H1 (cell line): ENCODE measurements at places on chromosomes 12 and 14. TPM values are rescaled to one million over a fixed set of nuclear protein-coding genes. Genes with fewer than 3 reads are reported as not detected.

Gene SPIC
- total RNA-seq: not detected in 2 replicates

Gene PMEL
- total RNA-seq: 120 and 128 TPM in 2 replicates

DNA sequence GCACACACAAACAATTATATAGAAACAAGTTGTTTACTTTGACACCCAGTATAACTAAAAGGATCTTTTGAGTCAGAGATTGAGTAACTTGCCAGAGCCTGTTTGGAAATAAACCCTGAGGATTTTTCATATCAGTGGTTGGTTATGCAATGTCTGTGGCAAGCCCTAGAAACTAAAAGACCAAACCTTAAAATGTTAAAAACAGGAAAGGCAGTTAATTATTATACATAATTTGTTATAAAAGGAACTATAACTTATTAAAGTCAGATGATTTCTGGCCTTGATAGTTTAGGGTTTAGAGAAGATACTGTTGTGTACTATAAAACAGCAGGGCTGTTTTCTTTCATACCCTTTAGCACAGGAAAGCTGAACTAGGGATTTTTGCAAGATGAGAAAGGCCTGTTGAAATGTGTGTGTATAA, 44.1 kb downstream of the PSEN1 start:
- peaks cover 2% of the 10 kb centered on the region; the same call in 1 of the 2 replicates for H3K36me3 ChIP-seq
- H3K4me3 ChIP-seq: no peak overlapping the region
- H3K27me3 ChIP-seq: no peaks in the 10 kb centered on the region
- DNase-seq: no peak
- H3K4me1 ChIP-seq: no peaks in the 10 kb centered on the region
- no peak overlapping the region for H3K27ac ChIP-seq

DNA sequence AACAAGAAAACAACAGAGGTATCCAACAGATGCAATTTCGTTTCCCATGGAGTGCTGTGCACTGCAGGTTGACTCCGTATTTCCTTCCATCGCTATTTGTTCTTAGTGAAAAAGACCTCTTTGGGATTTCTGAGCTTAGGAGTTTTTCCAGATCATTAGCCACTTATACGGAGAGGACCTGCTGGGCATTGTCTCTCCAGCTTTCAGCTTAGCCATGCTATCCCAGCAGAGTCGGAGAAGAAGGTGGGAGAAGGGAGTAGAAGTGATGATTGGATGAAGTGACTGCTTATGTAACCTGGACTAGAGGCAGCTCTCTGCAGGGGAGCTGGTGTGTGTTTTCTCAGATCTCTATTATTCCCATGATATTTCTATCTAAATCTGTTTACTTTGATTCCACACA, 737.7 kb downstream of the DIO2 start:
- H3K4me3 ChIP-seq: no peak overlapping the region
- no peak for DNase-seq
- no peaks in the 10 kb centered on the region for H3K36me3 ChIP-seq

DNA sequence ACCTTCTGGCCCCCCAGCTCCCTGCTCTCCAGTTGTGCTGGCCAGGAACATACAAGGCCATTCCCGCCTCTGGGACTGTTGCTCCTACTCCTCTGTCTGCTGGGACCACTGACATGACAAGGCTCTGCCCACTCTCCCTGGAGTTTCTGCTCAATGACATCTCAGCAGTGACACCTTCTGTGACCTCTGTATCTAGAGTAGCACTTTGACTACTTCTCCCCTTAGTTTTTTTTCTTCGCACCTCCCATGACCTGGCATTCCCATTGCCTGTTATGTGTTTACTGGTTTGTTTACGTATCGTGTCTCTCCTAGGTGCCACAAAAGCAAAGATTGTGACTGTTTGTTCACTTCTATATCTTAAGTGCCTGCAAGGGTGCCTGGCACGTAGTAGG, 40.1 kb upstream of the TMEM263 start:
- DNase-seq: no peak
- H3K4me3 ChIP-seq: no peak overlapping the region
- no peak overlapping the region for H3K27ac ChIP-seq
- no peaks in the 10 kb centered on the region; the same call in 1 of the 2 replicates for H3K4me1 ChIP-seq

GRCh38 chr14:97723351-97723750, 926.2 kb downstream of the VRK1 start:
- H3K4me3 ChIP-seq: no peak overlapping the region
- no peak overlapping the region for H3K27ac ChIP-seq
- DNase-seq: no peak
- no peaks in the 10 kb centered on the region for H3K27me3 ChIP-seq

DNA sequence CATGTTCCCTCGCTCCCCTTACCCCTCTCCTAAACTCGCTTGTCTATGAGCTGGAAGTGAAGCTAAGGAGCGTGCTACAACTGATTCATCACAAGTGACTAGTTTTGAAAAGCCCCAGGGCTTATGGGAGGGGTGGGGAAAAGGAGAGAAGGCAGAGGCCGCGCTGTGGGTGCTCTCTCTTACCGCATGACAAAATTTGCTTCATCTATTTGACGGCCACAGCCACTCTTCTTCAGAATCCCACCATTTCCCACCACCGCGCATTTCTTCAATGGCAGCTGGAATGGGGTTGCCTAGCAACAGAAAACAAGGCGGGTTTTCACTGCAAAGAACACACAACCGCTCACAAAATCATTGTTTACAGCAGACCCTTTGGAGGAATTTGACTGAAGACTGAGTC, 79.4 kb downstream of the ST8SIA1 start:
- no peaks in the 10 kb centered on the region for H3K36me3 ChIP-seq
- H3K27me3 ChIP-seq: no peaks in the 10 kb centered on the region
- peaks cover 4% of the 10 kb centered on the region for H3K4me1 ChIP-seq
- H3K4me3 ChIP-seq: no peak overlapping the region
- DNase-seq: no peak
